ENCODE measurements at places on chromosomes 3 and 15.

- no peak overlapping the region for H3K27ac ChIP-seq
- H3K27me3 ChIP-seq = no peaks in the 10 kb centered on the region
- no peaks in the 10 kb centered on the region for H3K36me3 ChIP-seq
- no peak for DNase-seq
Observed at GRCh38 chr3:139519998-139520737, 19.4 kb downstream of the RBP1 start.

DNA sequence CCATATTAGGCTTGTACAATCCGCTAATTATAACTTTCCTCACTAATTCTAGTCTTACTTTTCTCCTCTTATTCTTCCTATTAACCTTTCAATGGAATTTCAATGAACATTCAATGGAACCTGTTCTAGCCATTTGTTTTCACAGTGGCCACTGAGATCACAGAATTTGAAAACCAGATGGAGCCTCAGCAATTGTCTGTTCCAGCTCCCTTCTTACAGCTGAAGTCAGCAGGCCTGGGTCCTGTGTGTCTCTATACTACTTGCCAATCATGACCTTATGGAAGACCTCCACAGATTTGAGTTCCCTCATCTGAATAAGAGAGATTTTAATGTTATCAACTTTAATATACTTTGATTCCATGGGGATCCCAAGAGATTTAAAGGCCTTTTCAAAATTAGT is 36.6 kb downstream of the TJP1 start:
- H3K36me3 ChIP-seq = no peaks in the 10 kb centered on the region
- no peaks in the 10 kb centered on the region for H3K4me1 ChIP-seq
- peaks cover 28% of the 10 kb centered on the region for H3K27me3 ChIP-seq
- DNase-seq = no peak
- H3K4me3 ChIP-seq = no peak overlapping the region
- no peak overlapping the region for H3K27ac ChIP-seq

GRCh38 chr3:27907148-27907547 is 185.0 kb upstream of the EOMES start:
- no peak for DNase-seq
- H3K36me3 ChIP-seq = no peaks in the 10 kb centered on the region
- H3K27me3 ChIP-seq = no peaks in the 10 kb centered on the region
- H3K4me3 ChIP-seq = no peak overlapping the region
- no peak overlapping the region for H3K27ac ChIP-seq

DNA sequence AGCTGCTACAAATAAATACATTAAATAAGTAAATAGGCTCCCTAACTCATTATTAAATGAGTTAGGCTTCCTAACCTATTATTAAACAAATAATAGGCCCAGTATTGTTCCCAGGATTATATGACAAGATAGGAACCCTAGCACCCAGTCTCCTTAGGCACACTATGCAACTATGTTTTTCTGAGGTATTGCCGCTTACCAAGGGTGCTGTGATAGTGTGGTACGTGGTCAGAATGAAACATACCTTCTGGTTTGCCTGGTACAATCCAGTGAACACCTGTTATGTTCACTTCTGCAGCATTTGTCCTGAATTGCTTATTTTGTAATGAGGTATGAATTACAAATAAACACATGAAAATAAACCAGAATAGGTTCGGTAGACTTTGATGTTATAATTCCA is 375.6 kb upstream of the GBE1 start:
- H3K4me1 ChIP-seq = no peaks in the 10 kb centered on the region
- no peaks in the 10 kb centered on the region for H3K27me3 ChIP-seq
- no peak overlapping the region for H3K27ac ChIP-seq
- no peak overlapping the region for H3K4me3 ChIP-seq
- no peak for DNase-seq

DNA sequence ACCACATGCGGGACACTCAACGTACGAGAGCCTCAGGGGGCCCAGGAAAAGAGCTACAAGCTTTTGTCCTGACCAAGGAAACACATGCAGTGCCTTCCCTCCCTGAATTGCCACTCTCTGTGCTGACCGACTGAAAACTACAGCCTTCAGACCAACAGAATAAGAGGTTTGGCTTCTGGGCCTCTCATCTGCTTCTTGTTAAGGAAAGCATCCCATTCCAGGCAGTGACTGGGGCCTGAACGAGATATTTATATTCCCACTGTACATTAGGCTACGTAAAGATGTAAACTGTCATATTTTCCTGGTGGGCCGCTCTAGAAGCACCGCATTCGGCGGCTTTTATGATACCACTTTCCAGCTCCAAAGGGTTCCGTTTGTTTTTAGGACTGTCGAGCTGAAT is 208.9 kb upstream of the TPM1 start:
- H3K27ac ChIP-seq = no peak overlapping the region
- H3K4me3 ChIP-seq = no peak overlapping the region
- DNase-seq = no peak
- no peaks in the 10 kb centered on the region for H3K4me1 ChIP-seq
- H3K27me3 ChIP-seq = no peaks in the 10 kb centered on the region
- H3K36me3 ChIP-seq = no peaks in the 10 kb centered on the region

Data from activated T-cell treated with anti-CD3 and anti-CD28 coated beads, Interleukin-2, amount 50 U/mL, for 24 hours (primary cell).